ENCODE measurements at places on chromosomes 7 and 10.
A peak's percentile ranks its signal among the peaks of the same experiment; 100 is the strongest.

DNA sequence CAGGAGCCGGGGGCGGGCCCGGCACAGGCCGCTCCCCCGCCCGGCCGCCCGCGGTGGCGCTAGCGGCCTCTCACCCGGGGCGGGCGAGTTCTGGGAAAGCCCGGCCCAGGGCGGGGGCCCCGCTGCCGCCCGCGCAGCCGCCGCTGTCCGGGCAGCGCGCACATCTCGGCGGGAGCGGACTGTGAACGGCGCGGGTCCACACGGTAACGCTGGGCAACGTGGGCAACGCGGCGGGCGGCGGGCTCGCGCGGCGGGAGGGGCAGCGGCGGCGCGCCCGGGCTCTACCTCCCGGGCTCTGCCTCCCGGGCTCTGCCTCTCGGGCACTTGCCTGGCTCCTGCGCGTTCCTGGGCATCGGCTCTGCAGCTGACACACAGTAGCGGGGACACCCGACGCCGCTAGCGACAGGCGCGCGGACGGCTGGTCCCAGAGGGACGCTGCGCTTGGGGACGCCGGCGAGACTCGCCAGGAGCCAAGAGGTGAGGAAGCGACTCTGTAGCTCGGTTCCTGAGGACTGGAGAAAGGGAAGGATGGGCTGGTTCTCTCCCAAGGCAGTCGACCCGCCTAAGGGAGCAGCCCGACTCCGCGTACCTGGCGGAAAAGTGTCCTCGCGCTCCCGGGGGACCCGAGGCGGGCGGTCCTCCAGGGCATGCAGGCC lies at the start of gene PLCE1:
Gene PLCE1, plus strand, starts transcription at position 150 of the 656 bp plus-strand sequence. CDS start 37,116 bp downstream, outside the sequence.
- no peak for DNase-seq

DNA sequence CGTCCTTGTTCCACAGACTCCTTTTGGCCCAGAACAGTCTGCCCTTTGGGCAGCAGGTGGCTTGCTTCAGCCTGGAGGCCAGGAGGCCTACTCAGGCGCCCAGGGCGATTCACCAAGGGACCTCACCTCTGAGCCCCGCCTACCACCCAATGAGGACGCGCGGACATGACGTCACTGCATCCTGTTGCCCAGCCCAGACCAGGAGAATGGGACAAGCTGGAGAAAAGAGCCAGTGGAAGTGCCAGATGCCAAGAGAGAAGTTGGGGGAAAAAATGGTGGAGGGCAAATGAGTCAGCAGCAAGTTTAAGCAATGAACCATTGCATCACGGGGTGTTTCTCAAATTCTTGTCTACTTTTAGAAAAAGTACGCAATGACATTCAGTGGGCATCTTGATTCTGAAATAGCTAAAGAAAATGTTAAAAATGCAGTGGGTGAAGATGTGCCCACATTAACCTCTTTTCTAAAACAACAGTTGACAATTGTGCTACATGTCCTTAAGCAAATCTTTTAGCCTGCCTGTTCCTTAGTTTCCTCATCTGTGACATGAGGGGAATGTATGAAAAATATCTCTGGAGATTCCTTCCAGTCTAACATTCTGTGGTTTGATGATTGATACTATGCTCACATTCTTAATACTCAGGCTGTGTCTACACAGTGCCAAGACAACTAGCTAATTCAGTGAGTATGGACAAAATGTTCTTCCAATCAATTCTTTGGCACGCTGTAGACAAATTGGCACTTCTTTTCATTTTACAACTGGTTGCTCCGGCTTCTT lies 23.9 kb upstream of the LEP start:
- no peak for DNase-seq

DNA sequence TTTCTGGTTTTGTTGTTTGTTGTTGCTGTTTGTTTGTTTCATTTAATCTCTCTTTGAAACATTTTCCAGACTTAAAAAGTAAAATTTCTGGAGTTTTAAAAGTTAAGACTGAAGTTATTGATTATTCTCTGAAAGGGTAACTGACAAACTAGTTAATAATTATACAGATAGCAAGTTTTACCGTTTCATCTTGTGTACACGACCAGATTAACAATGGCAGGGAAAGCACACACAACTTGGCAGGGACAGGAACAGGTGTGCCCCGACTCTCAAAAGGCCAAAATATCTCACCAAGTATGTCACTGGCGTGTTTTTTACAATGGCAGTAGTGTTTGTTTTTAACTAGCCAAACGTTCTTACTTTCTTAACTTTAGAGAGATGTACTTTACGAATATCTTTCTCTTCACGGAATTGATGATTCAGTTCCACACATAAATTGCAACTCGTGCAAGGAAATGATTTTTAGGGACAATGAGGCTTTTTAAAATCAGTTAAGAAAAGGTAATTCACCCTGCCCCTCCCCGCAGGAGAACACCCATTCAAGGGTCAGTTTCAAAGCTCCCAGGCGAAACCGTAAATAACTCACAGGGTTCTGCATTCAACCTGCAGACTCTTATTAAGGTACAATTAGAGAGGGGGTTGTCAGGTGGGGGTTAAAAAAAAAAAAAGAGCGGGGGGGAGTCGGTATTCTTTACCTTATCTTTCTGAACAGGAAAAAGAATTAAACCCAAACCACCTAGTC lies 3.5 kb downstream of the CTBP2 start:
- no peak for DNase-seq

GRCh38 chr7:33753881-33754525 lies 151.3 kb upstream of the BMPER start:
- no peak for DNase-seq

GRCh38 chr10:110357252-110357780 lies 52.6 kb upstream of the SMNDC1 start:
- DNase-seq = peak; percentile 59
